Camera-type eye (tissue), 1 donor: ENCODE measurements at places on chromosomes 1 and 21. TPM values are rescaled to one million over a fixed set of nuclear protein-coding genes. Genes with fewer than 3 reads are reported as not detected.

The SFN gene
- total RNA-seq = 8.5 TPM

The CDC73 gene
- total RNA-seq = 60.9 TPM

The SLC44A3 gene
- 5.6 TPM for total RNA-seq

The ALX3 gene
- total RNA-seq = 2.5 TPM

The OR2L8 gene
- total RNA-seq = not detected

The FLG2 gene
- 0.88 TPM for total RNA-seq

The PPIH gene
- 37.5 TPM for total RNA-seq

The PLA2G2C gene
- not detected for total RNA-seq

The B3GALT2 gene
- total RNA-seq = 25.5 TPM

The SDF4 gene
- 74.0 TPM for total RNA-seq

The OR2T2 gene
- total RNA-seq = not detected

The GPR52 gene
- total RNA-seq = 5.8 TPM

The TSPEAR gene
- not detected for total RNA-seq

The SPRR3 gene
- not detected for total RNA-seq

The MSH4 gene
- 0.77 TPM for total RNA-seq

The TTC22 gene
- 3.2 TPM for total RNA-seq

The MRPS15 gene
- total RNA-seq = 26.9 TPM

The GADD45A gene
- 45.2 TPM for total RNA-seq

The ASTN1 gene
- total RNA-seq = 36.5 TPM

The TNFSF4 gene
- total RNA-seq = 3.1 TPM

The MAGI3 gene
- 50.9 TPM for total RNA-seq

The SPATA6 gene
- 32.6 TPM for total RNA-seq

The FAM72D gene
- total RNA-seq = 0.66 TPM

The NBPF8 gene
- 16.1 TPM for total RNA-seq

The SLC30A1 gene
- total RNA-seq = 26.3 TPM

The TNFRSF9 gene
- total RNA-seq = not detected

The TLR5 gene
- 4.9 TPM for total RNA-seq

The HAO2 gene
- total RNA-seq = not detected

The HHIPL2 gene
- 0.27 TPM for total RNA-seq

The FMO3 gene
- 0.49 TPM for total RNA-seq

The GPR25 gene
- not detected for total RNA-seq

The NR1I3 gene
- total RNA-seq = not detected

The LPAR3 gene
- 5.1 TPM for total RNA-seq

The DNASE2B gene
- total RNA-seq = 3.0 TPM

The SLFNL1 gene
- total RNA-seq = 0.82 TPM

The FMO2 gene
- total RNA-seq = 5.7 TPM

The CELA2A gene
- not detected for total RNA-seq

The COL16A1 gene
- 353 TPM for total RNA-seq

The TRIM17 gene
- 3.5 TPM for total RNA-seq

The OR10J4 gene
- total RNA-seq = not detected

The CHIA gene
- not detected for total RNA-seq

The RGL1 gene
- 58.3 TPM for total RNA-seq

The KRTAP24-1 gene
- not detected for total RNA-seq

The FAM163A gene
- total RNA-seq = 1.3 TPM

The IL19 gene
- total RNA-seq = not detected

The SLC25A34 gene
- total RNA-seq = 3.4 TPM

The RSPH1 gene
- 1.2 TPM for total RNA-seq

The MPL gene
- total RNA-seq = 0.93 TPM

The ANKRD65 gene
- total RNA-seq = 8.1 TPM

The MROH9 gene
- not detected for total RNA-seq

The DMBX1 gene
- 0.55 TPM for total RNA-seq

The UTS2 gene
- total RNA-seq = not detected

The RGS13 gene
- total RNA-seq = not detected

The RASSF5 gene
- 7.8 TPM for total RNA-seq

The GUCA2B gene
- not detected for total RNA-seq

The ID3 gene
- 222 TPM for total RNA-seq

The ATP5PF gene
- 91.4 TPM for total RNA-seq

The ILDR2 gene
- 153 TPM for total RNA-seq

The CFHR3 gene
- 0.22 TPM for total RNA-seq

The CHRM3 gene
- 22.9 TPM for total RNA-seq
